ENCODE measurements at places on chromosomes 12 and 14.
A peak's percentile ranks its signal among the peaks of the same experiment; 100 is the strongest.

DNA sequence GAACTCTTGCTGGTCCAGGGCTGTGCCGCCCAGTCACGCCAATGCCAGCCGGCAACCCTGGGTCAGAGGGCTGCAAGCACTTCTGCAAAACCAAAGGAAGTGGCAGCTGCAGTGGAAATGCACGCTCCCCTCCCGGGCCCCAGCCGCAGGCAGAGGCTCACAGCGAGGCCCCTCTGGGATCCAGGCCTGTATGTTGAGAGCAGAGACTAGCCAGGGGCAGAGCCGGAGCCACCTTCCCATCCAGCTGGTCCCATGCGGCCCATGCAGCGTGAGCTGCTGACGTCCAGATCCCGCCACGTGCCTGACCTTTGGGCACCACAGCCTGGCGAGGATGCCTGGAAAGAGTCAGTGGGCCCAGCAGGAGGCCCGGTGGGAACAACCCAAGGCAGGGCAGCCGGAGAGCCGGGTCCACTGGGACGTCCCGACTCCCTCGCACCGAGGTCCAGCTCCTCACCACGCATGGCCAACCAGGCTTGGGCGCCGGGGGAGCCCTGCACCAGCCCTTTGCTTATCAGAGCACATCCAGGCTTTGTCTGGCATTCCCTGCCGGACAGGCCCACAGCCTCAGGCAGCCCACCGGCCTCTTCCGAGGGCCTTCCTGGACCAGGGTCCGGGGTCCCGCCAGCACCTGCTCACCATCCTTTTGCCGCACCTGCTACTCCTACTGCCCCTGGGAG, 4.3 kb downstream of the GPR132 start:
- DNase-seq, result peak; percentile 52

DNA sequence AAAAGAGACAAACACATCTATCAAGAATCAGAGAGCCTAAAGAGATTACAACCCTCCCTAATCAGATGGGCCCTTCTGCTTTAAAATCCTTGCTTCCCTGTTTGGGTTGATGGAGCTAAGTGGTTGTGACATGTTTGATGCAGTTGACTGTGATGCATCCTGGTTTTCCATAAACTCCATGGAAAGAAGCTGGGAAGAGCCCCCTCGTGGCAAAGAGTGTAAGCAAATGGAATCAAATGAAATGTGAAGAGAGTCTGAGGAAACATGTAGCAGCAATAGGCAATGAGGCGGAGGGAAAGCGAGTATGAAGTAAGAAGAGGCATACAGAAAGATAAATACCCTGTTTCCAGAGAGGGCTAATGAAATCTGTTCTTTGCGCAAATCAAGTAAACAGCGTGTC, 70.4 kb upstream of the SLCO1C1 start:
- DNase-seq, result no peak

DNA sequence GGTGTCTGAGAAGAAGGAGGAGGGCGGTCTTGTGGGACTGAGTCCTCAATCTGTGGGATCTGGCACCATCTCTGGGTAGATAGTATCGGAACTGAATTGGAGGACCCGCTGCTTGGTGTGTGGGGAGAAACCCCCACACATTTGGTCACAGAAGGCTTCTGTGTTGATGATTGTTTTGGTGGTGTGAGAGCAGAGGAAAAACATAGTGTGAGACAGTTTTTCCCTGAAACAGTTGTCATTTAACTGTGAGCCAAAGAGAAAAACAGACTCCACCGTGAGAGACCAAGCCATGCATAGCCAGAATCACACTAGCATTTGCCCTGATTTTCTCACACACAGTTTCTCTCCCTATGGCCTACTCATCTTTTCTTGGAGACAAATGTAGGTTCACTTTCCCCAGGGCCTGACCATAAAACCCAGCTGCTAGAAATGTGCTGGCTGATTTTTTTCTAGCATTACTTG, 91.4 kb upstream of the FLRT2 start:
- DNase-seq, result no peak

GRCh38 chr12:67382241-67382871, 113.2 kb downstream of the CAND1 start:
- DNase-seq, result no peak

DNA sequence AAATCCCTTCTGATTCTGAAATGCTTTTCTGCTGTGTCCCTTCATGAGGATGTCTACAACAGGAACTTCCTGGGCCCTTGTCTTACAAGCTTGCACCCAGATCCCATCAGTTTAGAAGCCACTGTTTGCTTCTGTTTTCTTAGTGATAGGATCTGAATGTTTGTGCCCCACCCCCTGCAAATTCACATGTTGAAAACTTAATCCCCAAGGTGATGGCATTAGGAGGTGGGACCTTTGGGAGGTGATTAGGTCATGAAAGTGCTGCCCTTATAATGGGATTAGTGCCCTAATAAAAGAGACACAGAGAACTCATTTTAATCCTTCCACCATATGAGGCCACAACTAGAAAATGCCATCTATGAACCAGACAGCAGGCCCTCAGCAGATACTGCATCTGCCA, 36.0 kb upstream of the GNPNAT1 start:
- no peak for DNase-seq

DNA sequence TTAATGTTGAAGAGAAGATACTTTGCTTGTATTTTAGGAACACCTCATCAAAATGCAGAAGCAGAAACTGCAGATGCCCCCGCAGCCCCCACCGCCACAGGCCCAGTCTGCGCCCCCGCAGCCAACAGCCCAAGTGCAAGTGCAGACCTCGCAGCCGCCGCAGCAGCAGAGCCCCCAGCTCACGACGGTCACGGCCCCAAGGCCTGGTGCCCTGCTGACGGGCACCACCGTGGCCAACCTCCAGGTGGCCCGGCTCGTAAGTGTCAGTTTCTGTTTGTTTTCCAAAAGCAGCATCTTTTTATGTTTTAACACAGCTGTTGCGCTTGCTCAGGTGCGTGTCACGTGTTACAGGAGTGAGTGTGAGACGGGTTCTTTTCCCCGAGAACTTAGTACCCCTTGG, 79.5 kb downstream of the DDX51 start:
- DNase-seq, result no peak

DNA sequence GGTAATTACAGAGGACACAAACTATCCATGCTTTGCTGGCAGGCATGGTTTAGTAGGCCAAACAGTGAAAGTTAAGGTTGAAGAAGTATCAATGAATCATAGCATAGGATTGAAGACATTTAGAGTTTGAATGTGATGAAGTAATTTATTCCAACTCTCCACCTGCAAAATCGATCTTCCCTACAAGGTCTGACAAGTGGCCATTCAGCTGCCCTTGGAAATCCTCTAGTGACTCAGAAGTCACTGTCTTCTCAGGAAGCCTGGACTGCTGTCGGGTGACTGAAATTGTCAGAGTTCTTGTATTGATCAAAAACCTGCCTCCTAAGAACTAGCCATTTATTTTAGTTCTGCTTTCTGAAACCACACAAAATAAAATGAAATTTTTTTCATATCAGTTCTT, 17.7 kb upstream of the STXBP6 start:
- no peak for DNase-seq

- DNase-seq, result no peak
These were observed 126.8 kb upstream of the CPM start for GRCh38 chr12:69059465-69060457.

DNA sequence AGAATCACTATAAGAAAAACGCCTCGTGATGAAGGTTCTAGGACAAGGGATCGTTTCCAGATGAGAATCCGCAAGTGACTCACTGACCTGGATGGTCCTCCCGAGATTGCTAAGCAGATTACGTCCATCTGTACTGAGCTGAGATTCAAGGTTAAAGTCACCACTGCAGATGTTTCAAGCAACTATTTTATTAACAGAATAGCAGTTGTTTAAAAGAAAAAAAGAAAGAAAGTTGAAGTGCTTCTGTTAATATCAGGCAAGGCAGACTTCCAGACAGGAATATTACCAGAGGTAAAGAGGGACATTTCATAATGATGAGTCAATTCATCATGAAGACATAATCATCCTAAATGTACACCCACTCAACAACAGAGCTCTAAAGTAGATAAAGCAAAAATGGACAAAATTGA, 17.9 kb downstream of the PXN start:
- DNase-seq, result no peak

- no peak for DNase-seq
These were observed 1088.5 kb upstream of the TMEM132C start for GRCh38 chr12:127178463-127178862.

DNA sequence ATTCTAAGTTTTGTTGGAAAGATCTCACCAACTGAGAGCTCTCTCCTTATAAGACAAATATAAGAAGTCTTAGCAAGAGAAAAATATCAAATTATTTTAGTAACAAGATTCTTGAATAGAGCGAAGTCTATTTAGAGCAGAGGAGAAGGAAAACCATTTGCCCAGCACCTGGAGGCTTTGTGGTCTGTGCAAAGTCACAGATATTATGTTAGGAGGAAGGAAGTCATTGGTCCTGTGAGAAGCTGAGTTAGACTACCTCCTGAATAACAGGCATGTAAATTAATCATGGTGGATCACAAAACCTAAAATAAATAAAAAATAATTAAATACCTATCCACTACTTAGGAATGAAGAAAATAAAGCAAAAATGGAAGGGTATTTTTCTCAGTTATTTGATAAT, 38.4 kb upstream of the ATXN7L3B start:
- DNase-seq, result no peak

- no peak for DNase-seq
These were observed 21.7 kb upstream of the VPS37B start for GRCh38 chr12:122917507-122918121.

DNA sequence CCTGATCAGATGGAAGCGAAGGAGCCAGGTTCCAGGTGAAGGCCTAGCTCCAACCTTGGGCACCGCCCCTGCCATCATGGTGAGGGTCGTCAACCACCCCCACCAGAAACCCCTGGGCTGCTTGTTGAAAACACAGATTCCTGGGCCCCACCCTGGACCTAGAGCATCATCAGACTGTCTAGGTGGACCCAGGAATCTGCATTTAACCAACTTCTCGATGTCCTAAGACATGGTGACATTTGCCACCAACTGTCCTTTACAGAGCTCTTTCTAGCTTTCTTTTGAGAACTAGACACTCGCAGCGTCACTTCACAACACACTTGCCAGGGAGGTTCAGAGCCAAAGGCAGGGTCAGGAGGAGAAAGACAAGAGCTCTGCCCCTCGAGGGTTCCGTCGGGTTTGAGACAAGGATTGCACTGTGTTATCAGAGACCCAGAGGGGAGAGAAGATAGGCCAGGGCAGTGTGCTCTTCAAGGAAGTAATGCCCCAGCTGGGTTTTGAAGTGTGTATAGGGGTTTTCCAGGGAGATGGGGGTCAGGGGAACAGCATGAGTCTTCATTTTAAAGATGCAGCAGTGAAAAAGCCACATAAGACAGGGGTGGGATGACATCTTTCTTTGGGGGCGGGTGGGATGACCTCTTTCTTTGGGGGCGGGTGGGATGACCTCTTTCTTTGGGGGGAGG, 24.6 kb downstream of the RFLNA start:
- no peak for DNase-seq

- no peak for DNase-seq
These were observed 22.0 kb upstream of the SRRM4 start for GRCh38 chr12:118959348-118959747.

GRCh38 chr14:75904311-75904710, 77.5 kb downstream of the TGFB3 start:
- no peak for DNase-seq

DNA sequence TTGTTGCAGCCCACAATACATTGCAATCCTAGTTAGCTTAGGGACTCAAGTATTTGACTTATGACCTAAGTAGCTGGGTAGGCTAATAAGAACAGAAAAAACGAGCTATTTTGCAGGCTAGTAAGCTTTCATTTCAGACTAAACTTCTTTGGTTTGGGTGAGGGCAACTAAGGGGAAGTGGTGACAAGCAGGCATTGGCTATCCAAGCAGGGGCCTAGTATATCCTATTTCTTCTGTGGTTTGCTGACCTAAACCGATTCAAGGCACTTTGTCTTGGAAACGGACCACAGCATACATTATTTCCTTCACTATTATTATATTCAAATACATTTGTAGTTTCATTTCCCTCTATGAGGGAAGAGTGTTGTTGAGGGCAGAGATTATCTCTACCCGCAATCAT, 21.6 kb upstream of the SLC5A8 start:
- DNase-seq, result no peak

GRCh38 chr12:82694970-82695369, 8.3 kb downstream of the TMTC2 start:
- DNase-seq, result no peak

DNA sequence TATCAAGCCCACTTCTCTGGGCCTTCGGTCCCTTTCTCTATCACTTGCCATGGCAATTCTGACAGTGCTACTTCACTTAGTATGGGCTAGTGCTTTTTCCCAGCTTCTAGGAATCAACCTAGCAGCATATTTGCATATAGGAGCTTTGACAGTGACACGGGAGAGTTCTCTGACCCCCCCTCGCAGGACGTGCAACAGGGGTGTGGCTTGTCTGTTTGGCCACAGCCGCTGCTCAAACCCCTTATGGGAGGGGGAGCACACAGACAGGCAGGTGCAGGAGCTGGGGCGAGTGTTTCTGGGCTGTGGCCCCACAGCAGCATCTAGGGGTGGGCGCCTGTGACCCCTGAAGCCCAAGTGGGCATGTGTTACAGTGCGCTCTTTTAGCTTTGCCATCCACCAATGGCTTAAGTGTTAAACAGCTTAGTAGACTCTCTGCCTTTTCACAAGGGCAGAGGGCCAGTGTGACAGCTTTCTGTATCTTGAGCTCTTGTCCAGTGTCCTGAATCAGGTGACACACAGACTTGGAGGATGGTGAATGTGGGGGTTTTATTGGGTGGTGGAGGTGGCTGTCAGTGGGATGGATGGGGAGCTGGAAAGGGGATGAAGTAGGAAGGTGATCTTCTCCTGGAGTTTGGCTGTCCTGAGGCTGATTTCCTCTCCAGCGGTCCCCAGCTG, 229.3 kb downstream of the PCNX1 start:
- no peak for DNase-seq

DNA sequence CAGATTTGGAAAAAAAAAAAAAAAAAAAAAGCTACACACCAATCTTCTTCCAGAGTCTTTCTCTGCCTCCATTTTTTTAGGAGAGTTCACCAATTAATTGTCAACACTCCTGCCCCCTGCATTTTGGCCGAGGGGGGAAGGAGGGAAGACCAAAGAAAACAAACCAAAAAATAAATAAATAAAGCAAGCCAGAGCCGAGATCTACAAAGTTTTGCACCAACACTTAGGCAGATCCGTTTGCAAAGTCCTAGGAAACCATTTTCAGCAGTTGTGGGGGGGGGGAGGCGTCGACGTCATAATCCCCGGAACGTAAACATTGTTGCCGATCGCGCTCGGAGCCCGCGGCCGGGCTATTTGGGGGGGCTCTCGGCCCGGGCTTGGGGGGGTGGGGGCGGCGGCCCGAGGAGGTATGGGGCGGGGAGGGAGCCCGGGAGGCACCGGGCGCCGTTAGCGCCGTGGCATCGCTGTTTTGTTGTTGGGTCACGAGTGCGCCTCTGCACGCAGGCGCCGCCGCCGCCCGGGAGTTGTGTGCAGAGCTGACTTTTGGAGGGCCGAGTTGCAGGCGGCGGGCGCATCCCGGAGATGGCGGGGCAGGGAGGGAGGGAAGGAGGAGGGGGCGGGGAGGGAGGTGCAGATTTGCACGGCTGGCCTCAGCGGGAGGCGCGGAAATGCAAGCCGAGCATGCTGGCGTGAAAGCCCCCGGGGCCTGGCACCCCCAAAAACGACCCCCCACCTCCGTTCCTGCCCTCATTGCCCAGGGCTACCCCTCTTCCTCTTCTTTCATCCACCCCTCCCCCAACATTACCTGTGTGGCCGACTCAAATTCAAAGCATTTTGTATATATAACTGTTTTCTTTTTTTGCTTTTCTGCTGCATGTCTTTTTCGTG, 598 bp downstream of the KDM2B start:
- DNase-seq, result peak; percentile 49

- no peak for DNase-seq
These were observed 59.8 kb upstream of the KRR1 start for GRCh38 chr12:75571204-75571603.

Data from GM12891 (cell line).